ENCODE measurements at places on chromosomes 7 and 10.

GRCh38 chr7:11831736-11832495 is at the start of gene THSD7A:
THSD7A (minus strand) TSS chr7:11832198; CDS start chr7:11831946, 252 bp downstream.
- DNase-seq, result no peak

DNA sequence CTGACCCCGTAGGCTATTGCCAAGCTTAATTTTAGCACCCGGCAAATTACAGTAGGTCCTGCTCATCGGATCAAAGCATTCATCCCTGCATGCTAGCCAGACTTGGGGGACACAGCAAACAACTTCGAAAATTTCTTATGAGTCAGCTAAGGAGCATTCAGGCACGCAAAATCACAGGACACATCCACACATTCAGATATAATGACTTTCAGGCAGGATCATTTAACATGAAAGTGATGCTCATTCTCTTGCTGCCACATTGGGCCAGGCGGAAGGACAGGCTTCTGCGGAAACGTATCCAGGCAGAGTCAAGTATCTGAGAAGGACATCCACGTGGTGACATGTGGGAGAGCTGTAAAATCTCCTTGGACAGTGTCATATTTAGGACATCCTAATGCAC is 474.0 kb upstream of the NRP1 start:
- DNase-seq, result no peak

DNA sequence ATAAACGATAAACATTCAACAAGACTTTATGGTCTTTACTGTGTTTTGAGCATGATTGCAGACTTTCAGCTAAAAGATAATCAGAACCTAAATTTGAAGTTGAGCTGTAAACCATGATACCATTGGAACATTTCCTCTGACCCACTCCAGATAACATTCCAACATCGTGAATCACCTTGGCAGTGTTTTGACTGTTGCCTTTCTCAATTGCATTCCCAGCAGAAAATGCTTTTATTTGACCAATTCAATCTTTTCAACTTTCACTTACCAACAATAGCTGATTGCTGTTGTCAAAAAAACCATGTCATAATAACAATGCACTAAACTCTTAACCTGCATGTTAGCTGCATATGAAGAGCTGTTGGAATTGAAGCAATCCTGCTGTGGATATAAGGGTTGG is 165.5 kb downstream of the MDFIC start:
- DNase-seq, result no peak

- no peak for DNase-seq
Measured at GRCh38 chr10:78889536-78890063, 179.2 kb upstream of the ZMIZ1 start.

DNA sequence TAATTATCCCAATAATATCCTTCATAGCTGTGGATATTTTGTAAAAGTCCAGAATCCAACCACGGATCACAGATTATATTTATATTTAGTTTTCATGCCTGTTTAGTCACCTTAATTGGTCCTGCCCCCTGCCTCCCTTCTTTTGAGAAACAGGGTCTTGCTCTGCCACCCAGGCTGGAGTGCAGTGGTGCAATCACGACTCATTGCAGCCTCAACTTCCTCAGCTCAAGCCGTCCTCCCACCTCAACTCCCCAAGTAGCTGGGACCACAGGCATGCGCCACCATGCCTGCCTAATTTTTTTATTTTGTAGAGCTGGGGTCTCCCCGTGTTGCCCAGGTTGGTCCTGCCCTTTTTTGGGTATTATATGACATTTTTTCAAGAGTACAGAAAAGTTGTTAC is 129.4 kb downstream of the KAT6B start:
- no peak for DNase-seq

- DNase-seq, result no peak
Measured at GRCh38 chr7:112067632-112068540, 138.3 kb downstream of the DOCK4 start.

- no peak for DNase-seq
Measured at GRCh38 chr7:157684157-157684908, 347.5 kb downstream of the DNAJB6 start.

All from activated gamma-delta T cell treated with anti-CD3 and anti-CD28 coated beads, Interleukin-2, amount 50 U/mL, for 16 hours (primary cell).